Uterus (tissue), 4 donors: ENCODE measurements at places on chromosomes 5 and 9. TPM values are rescaled to one million over a fixed set of nuclear protein-coding genes. Genes with fewer than 3 reads are reported as not detected.

Gene KIF20A
- total RNA-seq: 33.8 TPM

Gene ENHO
- total RNA-seq: not detected

Gene NIPSNAP3A
- 41.2 TPM for total RNA-seq

Gene TMEM245
- 76.5 TPM for total RNA-seq

Gene LRRC14B
- not detected for total RNA-seq

Gene HSPA9
- total RNA-seq: 128 TPM

Gene TGFBI
- total RNA-seq: 293 TPM

Gene CYSRT1
- 0.34 TPM for total RNA-seq

Gene SPINK13
- total RNA-seq: not detected

Gene IL3
- not detected for total RNA-seq
